A549 treated with Hydrocortisone at 1 μM for 4 hours (cell line): ENCODE measurements at places on chromosomes 2 and 18. TPM values are rescaled to one million over a fixed set of nuclear protein-coding genes. Genes with fewer than 3 reads are reported as not detected.

The EEF1B2 gene
- 1,039 to 1,164 TPM (median 1,070 TPM) in 5 replicates for total RNA-seq

The C2orf66 gene
- total RNA-seq = 0.06 to 0.07 TPM in 2 of 5 replicates, not detected in the others

The SCN3A gene
- 0.01 TPM in 1 of 5 replicates, not detected in the others for total RNA-seq

The REEP1 gene
- total RNA-seq = 0.88 to 1.2 TPM (median 1.1 TPM) in 5 replicates

The BCL11A gene
- total RNA-seq = 0.03 to 0.25 TPM (median 0.13 TPM) in 5 replicates

The TMEM178A gene
- 0.08 to 0.25 TPM (median 0.12 TPM) in 5 replicates for total RNA-seq

The SERPINB3 gene
- 0.10 to 0.16 TPM (median 0.13 TPM) in 3 of 5 replicates, not detected in the others for total RNA-seq

The C1QL2 gene
- total RNA-seq = 0.37 to 0.61 TPM (median 0.48 TPM) in 5 replicates

The NCOA1 gene
- 7.9 to 12.7 TPM (median 9.6 TPM) in 5 replicates for total RNA-seq

The C2orf92 gene
- 0.71 to 1.0 TPM (median 0.83 TPM) in 5 replicates for total RNA-seq

The RFX8 gene
- not detected in 5 replicates for total RNA-seq

The TSPYL6 gene
- total RNA-seq = not detected in 5 replicates

The TRMT61B gene
- 14.8 to 18.3 TPM (median 16.1 TPM) in 5 replicates for total RNA-seq

The NR4A2 gene
- 1.7 to 3.1 TPM (median 2.1 TPM) in 5 replicates for total RNA-seq

The TEX261 gene
- 76.0 to 89.4 TPM (median 81.0 TPM) in 5 replicates for total RNA-seq

The PIGN gene
- total RNA-seq = 7.6 to 11.1 TPM (median 10.2 TPM) in 5 replicates

The TRIB2 gene
- total RNA-seq = 0.47 to 0.77 TPM (median 0.75 TPM) in 5 replicates

The SPR gene
- total RNA-seq = 90.6 to 139 TPM (median 127 TPM) in 5 replicates

The GPR55 gene
- total RNA-seq = not detected in 5 replicates

The CFAP221 gene
- 0.23 to 0.38 TPM (median 0.28 TPM) in 5 replicates for total RNA-seq

The DYNAP gene
- not detected in 5 replicates for total RNA-seq

The FBXO48 gene
- total RNA-seq = 0.45 to 0.59 TPM (median 0.56 TPM) in 5 replicates

The NEMP2 gene
- total RNA-seq = 7.1 to 8.4 TPM (median 7.3 TPM) in 5 replicates

The CHRNG gene
- not detected in 5 replicates for total RNA-seq

The HAAO gene
- not detected in 5 replicates for total RNA-seq

The ACKR3 gene
- 9.1 to 14.4 TPM (median 12.0 TPM) in 5 replicates for total RNA-seq

The LCT gene
- 0.02 to 0.05 TPM (median 0.05 TPM) in 5 replicates for total RNA-seq

The SH2D6 gene
- total RNA-seq = 0.26 to 1.3 TPM (median 0.81 TPM) in 5 replicates

The LTBP1 gene
- total RNA-seq = 22.2 to 41.7 TPM (median 31.2 TPM) in 5 replicates

The CREG2 gene
- 8.8 to 13.5 TPM (median 12.1 TPM) in 5 replicates for total RNA-seq

The SAG gene
- not detected in 5 replicates for total RNA-seq
